HAP-1 (cell line): ENCODE measurements at places on chromosomes 5 and 9.

DNA sequence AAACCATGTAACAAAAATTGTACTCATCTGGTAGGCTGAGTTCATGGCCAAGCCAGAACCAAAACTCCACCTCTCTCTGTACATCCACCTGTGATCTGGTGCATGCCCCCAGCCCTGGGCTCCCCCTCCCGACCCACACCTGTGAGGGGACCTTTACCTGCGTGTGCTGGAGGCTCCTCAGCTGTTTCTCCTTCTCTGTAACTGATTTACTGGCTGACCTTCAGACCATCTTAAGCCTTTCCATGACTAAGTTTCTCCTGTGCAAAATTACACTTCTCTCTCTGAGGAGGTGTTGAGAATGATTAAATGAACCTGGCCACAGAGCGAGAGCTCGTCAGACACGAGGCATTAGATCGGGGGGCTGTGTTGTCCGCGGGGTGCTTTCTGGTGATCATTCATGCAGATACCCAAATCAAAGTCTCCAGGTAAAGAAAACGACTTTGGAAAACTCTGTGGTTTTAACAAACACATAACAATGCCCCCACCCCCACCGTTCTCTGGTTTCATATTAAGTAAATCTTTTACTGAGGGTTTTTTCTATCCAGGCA is 136.4 kb downstream of the SEMA5A start:
- DNase-seq: no peak

DNA sequence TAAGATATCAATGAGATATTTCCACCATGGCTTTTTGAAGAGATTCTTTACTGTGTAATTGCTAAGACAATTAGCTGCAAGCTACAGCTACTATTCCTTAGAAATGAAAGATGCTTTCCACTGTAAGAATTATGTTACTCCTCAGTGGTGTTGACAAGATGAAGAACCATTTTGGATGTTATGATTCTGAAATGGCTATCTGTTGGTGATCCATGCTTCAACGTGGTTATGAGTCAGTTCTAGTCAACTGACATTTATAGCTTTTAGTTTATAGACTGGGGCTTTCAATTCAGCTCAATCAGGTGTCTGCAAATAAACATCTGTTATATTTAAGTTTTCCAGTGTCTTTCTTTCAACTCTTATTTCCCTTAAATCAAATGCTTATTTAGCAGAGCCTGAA is 93.7 kb downstream of the SGCD start:
- DNase-seq: no peak

DNA sequence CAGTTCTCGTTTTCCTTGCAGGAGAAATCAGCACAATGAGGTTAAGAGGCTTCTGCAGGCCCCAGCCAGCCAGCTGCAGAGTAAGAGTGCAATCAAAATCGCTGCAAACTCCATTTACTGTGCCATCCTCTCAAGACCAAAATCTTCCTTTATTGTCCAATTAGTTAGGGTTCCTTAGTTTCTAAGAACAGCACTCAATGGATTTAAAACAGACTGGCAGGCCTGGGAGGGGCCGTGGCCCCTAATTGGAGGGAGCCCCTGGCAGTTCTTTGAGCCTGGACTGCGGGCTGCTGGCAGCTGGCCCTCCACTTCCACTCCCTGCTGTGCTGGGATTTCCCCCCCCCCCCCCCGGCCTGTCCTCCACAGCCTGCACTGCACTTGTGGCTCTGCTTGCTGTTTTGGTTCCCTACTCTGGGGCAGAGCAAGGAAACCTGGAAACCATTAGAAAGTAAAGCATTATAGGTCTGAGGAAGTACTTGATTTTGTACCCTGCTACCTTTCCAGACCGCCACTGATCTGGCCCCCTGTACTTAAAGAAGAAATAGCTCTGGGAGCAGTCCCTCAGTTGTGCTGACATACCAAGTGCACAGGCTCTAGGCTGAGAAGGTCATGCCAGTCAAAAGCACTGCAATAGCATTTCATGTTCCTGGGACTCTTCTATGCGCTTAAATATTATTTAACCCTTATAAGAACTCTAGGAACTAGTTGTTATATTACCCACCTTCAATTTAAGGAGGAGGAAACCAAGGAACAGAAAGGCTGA is 129.0 kb downstream of the APBA1 start:
- DNase-seq: no peak

GRCh38 chr9:2496169-2496568 is 125.4 kb upstream of the VLDLR start:
- no peak for DNase-seq

DNA sequence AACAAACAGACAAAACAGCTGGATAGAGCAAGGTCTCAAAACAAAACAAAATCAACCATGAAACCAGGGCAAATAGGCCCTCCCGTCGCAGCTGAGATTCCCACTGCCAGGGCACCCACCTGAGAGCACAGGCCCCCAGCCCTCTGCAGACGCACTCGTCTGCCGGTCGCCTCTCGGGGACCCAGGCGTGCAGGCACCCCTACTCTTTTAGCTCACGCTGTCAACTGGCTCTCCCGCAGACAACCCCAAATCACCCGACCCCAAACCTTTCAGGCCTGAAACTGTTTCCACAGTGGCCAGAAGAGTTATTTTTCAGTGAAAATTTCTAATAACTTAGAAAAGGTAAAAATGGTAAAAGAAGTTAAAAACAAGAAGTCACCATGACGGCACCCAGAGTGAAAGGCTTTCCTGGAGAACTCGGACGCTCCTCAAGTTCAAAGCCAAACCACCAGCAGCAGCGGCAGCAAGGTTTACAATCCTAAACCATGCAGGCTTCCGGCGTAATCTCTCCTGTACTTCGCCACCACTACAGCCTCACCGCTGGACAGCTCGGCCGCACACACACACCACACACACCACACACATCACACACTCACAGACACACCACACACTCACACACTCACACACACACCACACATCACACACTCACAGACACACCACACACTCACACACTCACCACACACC is 1.9 kb upstream of the UBE2QL1 start:
- DNase-seq: no peak

GRCh38 chr9:135448663-135449100 is 30.9 kb upstream of the PPP1R26 start:
- no peak for DNase-seq

DNA sequence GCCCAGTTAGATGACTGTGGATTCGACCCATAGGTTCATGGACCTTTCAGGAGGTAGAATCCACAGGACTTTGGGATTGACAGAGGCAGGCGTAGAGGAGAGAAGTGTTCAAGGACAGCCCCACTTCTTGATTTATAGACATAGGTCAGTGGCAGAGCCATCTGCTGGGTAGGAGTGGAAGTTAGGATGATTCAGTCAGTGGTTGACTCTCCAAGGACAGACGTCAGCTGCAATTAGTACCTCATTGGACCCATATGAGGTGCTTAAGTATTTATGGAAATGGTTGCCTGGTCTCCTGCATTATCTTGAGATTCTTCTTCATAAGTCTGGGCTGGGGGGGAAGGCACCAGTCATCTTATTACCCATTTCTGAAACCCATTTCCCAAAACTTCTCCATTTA is 70.9 kb downstream of the SH3RF2 start:
- DNase-seq: no peak

DNA sequence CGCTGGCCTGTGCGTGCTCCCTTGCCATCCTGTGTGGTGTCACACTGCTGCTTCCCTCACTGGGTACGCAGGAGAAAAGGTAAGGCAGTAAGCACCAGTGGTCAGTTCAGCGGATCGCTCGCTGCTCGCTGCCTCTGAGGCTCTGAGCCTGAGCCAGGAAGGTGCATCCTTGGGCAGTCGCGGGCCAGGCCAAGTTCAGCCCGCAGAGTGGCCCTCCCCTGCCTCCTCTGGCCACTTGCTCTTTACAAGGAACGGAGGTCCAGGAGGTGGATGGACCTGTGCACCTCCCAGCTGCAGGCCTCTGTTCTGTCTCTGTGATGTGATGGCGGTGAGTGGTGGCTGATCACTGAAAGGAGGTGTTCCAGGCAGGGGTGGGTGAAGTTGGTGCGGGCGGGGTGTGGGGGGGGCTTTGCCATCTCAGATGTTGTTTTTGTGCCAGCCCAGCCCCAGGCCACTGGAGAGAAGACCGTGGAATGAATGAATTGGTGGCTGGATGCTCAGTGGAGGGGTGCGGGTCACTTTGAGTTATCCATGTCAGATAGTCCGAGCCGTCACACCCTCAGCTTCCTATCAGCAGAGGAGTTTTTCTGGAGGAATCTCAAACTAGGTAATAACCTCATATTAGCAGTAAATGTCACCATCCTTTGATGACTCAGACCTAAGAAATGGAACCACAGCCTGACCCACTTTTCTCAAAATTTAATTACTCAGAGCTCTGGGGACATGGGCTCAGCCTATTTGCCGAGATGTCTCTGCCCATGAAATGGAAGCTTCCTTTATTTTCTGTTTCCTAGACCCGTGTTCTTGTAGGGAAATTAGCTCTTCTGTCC is 7.3 kb downstream of the COL5A1 start:
- DNase-seq: no peak
